ENCODE measurements at places on chromosomes 2 and 18.

DNA sequence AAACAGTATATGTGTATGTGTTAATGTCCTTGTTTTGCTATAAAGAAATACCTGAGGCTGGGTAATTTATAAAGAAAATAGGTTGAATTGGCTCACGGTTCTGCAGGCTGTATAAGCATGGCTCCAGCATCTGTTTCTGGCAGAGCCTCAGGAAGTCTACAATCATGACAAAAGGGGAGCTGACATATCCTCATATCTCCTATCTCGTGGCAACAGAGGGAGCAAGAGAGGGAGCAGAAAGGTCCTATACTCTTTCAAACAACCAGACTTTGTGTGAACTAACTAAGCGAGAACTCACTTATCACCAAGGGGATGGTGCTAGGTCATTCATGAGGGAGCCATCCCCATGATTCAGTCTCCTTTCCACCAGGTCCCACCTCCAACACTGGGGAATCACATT is 13.0 kb downstream of the CALCRL start:
- DNase-seq = no peak

DNA sequence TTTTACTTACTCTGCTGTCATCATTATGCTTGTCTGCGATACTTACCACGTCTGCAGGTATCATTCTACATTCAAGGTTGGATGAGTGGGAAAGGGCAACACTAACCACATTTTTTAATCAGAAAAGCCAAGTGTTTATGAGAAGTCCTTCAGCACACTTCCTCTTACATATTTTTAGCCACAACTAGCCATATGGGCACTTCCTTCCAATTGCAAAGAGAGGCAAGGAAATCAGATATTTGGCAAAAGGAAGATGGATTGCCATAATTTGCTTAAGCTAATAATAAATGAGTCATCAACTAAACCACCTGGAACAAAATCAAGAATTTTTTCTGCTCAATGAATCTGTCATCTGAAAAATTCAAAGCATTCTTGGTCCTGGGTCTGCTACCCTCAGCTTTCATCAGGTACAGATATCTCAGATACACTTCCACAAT is 16.7 kb upstream of the MRO start:
- DNase-seq = no peak

GRCh38 chr18:60686142-60686541 is 313.6 kb upstream of the MC4R start:
- no peak for DNase-seq

DNA sequence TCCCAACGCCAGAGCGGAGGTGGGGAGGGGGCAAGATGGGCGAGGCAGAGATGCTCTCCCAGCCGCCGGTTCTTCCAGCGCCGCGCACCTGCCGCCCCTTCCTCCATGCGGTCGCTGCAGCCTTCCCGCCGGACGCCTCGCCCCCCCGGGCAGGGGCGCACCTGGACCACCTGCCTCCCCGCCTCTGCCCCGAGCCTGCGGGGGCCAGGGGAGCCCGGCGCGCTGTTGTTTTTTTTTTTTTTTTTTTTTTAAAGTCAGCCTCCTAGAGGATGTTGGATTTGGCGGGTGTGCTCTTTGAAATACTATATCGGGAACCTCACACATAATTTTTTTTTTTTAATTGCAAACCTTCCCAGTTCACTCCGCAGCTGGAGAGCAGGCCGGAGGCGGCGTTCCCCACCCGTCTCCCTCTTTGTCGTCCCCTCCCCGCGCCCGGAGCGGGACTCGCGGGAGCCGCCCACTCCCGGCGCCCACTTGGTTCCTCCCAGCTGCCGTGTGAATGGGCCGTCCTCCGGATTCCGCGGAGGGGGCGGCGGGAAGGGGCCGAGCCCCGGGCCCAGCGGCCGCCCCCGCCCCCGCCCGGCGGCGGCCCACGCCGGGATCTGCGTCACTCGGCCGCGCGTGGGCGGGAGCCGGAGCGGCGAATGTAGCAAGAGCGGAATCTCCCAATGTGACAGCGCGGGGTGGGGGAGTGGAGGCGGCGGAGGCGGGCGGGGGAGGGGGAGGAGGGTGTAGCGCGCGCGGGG is 421 bp upstream of the NAB1 start:
- DNase-seq = peak; percentile 66

DNA sequence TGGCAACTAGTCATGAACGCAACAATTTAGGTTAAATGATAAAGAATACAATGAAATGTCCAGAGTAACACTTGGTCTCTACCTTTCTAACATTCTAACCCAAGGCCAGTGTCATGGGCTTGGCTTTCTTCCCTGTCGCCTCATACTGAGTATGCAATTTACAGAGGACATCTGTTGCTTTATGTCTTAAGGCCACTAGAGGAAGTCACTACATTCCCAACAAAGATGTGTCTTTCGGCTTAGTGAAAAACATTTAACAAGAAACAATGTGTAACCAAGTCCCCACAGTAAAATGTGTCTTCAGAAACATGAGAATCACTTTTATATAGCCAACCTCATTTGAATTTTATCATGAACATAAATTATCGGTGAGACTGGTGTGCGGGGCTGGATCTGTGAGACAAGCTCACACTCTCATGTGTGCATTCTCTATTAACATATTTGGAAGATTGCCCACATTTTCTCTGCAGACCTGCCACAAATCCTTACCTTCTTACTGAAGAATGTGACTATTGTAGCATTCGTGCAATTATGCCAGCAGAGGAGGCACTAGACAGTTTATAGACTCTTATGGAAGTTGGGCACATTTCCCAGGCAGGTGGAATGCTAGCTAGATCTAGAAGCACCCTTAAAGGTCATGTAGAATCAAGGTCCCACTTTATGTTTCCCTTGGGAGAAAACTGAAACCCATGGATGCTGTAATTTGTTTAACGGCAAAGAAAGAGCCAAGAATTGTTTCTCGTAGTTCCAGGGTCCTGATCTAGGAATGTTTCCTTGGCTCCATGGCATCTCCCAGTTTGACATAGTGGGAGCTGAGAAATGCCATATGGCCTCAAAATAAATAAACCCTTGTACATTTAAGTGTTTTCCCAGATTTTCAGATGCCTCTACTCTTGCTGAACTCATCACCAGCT is 101.8 kb downstream of the CD226 start:
- DNase-seq = no peak

DNA sequence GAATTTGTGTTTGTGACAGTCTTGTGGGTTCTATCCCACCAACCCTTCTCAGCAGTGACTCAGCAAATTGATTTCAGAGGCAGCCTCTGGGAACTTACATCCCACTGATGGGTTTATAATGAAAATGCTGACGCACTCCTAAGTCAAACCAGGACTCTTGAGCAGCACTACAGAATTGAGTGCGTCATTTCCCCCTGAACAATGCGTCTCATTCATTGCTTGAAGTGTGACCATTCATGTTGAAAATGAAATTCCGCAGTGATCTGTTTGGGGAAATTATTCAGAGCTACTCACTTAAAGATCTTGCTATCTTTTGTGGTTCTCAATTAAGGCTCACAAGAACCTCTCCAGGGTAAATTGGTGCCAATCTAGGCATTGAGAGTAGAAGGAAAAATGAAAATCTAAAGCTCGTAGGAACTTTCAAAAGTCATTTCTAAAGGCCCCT is 417.7 kb upstream of the SLC14A2 start:
- no peak for DNase-seq

GRCh38 chr2:172564376-172564775 is 8.5 kb downstream of the PDK1 start:
- DNase-seq = no peak

- no peak for DNase-seq
These were observed 119.0 kb upstream of the KLHL14 start for GRCh38 chr18:32891797-32892196.

- no peak for DNase-seq
These were observed 48.6 kb upstream of the FHL2 start for GRCh38 chr2:105447476-105447875.

DNA sequence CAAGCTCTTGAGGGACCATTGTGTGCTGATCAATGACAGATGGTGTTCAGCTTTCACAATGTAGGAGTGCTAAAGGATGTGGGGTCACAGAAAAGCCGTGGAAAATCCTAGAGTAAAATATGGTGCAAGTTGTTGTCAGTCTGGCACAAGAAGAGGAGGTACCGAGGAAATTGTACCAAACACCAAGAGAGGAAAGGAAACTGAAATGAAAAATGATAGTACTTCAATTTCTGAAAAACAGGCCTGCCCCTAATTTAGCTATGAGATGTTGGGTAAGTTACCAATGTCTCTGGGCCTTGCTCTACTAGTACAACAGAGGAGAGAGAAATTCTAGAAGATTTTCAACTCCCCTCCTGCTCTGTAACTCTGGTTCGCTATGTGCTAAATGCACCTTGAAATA is 78.8 kb upstream of the PELI1 start:
- no peak for DNase-seq

GRCh38 chr2:118683460-118683859 is 164.0 kb downstream of the EN1 start:
- no peak for DNase-seq

GRCh38 chr2:62956651-62957050 is 94.0 kb upstream of the OTX1 start:
- no peak for DNase-seq

GRCh38 chr2:196767101-196767500 is 32.4 kb downstream of the GTF3C3 start:
- no peak for DNase-seq

GRCh38 chr2:6915399-6915798 is 1.8 kb upstream of the RNF144A start:
- no peak for DNase-seq

- DNase-seq = peak; percentile 39
These were observed at the start of gene SLC66A3 for GRCh38 chr2:11155381-11156035. TSS of gene SLC66A3 (plus strand) at chr2:11155467. CDS start at chr2:11155547, 80 bp downstream.

GRCh38 chr2:196293751-196294515 is 122.6 kb upstream of the STK17B start:
- no peak for DNase-seq

DNA sequence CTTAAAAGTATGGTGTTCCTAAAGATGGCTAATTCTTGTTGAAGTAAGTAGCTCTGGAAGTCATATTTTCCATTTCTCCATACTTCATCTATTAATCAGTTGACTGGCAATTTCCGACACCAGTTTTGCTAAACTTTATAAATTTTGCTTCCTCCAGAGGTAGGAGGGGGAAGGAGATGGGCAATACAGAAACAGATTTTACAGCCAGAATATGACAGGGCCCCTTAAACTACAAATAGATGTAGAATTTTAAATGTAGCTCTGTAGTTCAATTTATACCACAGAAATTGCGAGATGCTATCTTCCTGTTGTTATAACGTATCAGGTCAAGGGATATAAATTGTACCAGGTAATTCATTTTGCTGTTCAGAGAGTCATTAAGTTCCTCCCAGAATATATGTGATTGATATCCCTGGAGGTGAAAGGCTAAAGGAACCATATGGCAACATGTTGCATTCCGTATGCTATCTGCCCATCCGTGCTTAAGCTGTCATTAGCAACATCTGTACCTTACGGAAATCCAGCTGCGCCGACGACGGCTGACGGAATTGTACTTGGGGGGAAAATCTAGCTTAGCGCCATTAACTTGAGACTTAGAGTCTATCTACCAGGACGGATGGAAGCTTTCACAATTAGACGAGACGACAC is 8.4 kb upstream of the NR4A2 start:
- DNase-seq = no peak

DNA sequence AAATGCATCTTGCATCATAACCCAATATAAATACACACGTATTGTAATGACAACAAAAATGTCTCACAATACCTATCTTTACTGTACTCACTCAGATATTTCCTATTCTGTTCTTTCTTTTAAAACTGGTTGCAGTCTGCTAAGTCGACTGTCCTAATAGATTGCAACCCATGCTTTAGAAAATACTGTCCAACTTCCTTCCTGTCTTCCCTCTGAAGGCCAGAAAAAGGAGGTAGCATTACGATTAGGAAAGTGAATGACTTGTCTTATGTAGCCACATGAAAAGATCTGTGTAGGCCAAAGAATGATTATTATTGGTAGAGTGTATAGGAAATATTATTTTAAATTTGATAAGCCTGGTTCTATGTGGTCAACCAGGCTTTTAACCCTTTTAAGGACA is 134.1 kb downstream of the FAM210A start:
- DNase-seq = no peak

DNA sequence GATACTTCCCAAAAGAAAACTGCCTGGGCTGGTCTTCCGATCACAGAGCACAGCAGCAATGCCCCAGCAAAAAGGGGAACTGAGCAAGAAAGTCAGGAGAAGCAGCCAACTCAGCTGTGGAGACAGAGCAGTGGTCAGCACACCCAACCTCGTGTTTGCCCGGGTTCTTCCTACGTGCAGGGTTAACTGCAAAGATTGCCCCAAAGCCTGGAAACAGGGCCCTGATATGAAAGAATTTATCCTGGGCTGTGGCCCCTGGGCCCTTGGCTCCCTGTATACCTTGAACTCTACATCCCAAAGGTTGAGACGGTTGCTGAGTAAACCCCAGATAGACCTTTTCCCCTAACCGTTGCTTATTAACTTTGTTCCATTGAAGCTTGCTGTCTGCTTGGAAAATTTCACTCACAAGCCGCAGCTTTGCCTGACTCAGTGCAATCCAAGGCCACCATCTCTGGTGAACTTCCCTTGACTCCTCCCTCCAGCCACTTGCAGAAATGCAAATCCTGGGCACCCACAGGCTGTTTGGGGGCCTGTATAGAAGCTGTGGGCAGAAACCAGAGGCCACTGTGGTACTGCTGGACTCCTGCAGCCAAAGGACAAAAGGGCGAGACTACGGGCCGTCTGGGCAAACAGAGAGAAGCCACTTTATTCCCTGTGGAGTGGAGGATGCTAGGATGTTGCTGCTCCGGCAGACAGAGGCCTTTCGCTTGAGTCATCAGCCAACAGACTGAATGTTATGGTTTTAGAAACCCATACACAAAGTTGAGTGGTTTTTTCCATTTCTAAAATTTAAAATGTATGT is 18.2 kb downstream of the NRP2 start:
- no peak for DNase-seq

DNA sequence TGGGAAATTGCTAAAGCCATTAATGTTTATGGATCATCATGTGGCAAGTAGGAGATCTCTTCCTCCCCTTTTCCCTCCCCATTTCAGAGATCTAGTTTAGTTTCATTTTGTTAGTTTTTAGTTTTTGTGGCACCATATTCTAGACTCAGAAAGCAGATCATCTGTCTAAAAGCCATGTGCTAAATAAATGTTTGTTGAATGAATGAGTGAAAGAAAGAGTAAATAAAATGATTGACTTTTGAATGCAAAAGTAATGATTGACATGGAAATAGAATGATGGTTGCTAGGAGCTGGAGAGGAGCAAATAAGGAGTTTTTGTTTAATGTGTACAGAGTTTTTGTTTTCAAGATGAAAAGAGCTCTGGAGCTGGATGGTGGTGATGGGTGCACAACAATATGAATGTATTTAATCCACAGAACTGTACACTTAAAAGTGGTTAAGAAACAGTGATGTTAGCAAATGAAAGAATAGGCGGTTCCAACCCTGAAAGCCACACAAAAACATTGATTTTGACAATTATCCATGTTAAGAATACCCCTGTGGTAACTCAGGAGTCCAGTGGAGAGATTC is 23.6 kb downstream of the TMEM178A start:
- no peak for DNase-seq
